ENCODE measurements at places on chromosomes 13 and 19.

- DNase-seq = no peak
Measured at GRCh38 chr13:80988391-80989151, 647.6 kb upstream of the SPRY2 start.

GRCh38 chr19:48350856-48351255 lies 12.9 kb downstream of the TMEM143 start:
- no peak for DNase-seq

- DNase-seq = no peak
Measured at GRCh38 chr13:76043874-76044273, 407.7 kb downstream of the LMO7 start.

- no peak for DNase-seq
Measured at GRCh38 chr19:18660051-18660910, 23.2 kb upstream of the CRTC1 start.

DNA sequence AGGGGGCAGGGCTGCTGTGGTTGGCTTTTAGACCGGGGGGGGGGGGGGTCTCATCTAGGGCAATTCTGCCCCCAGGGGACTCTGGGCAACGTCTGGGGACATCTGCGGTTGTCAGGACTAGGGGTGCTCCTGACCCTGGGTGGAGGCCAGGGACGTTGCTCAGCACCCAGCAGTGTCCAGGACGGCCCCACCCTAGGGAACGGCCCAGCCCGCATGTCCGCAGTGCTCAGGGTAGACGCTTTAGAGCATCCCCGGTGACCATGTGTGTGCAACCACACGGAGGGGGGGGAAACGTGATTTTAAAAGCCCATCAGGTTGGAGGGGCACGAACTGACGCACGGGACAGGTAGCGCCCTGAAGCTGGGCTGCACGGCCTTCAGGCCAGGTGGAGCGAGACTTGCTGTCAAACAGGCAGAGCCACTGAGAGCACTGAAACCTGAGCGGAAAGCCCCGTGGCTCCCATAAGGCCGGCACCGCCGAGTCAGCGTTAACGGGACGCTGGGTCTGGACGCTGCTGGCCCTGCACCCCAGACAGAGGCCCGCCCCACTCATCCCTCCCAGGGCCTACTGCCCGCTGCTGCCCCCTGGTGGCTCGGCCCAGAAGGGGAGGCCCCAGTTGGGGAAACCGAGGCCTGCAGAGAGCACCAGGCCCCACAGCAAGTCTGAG lies 8.3 kb downstream of the CACTIN start:
- no peak for DNase-seq

DNA sequence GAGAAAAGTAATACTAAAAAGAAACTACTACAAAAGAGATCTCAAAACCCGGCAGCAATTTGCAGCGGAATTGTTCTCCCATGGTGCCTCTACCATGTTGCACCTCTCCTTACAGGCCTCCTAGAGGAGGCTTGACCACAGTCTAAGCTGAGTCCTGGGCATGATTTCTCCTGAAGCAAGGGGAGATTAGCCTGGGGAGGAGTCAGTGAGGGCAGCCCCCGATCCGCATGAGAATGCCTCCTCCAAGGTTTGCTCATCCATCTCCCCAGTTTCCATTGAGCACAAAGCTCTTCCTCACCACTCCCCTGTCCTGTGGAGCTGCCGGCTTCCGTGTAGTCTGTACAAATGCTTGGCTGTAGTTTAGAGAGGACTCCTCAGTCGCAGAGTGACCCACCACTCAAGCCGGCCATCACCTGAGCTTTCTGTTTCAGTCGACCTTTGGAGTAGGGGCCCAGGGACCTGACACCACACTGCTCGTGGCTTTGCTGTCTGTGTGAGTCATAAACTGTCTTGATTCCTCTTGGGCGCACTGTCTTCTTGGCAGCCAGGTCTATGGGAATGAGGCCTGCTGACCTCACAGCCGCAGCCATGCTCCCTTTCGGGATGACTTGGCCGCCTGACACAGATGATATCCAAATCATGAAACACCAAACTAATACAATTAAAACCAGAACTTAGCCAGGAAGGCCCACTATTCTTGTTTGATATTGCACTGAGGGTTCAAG lies 72.3 kb downstream of the C1QTNF9 start:
- no peak for DNase-seq

- no peak for DNase-seq
Measured at GRCh38 chr19:22517496-22518411, 95.6 kb upstream of the ZNF98 start.

- DNase-seq = no peak
Measured at GRCh38 chr13:48892053-48892687, 83.5 kb upstream of the FNDC3A start.

GRCh38 chr19:16862826-16863415 lies 25.9 kb upstream of the F2RL3 start:
- no peak for DNase-seq

DNA sequence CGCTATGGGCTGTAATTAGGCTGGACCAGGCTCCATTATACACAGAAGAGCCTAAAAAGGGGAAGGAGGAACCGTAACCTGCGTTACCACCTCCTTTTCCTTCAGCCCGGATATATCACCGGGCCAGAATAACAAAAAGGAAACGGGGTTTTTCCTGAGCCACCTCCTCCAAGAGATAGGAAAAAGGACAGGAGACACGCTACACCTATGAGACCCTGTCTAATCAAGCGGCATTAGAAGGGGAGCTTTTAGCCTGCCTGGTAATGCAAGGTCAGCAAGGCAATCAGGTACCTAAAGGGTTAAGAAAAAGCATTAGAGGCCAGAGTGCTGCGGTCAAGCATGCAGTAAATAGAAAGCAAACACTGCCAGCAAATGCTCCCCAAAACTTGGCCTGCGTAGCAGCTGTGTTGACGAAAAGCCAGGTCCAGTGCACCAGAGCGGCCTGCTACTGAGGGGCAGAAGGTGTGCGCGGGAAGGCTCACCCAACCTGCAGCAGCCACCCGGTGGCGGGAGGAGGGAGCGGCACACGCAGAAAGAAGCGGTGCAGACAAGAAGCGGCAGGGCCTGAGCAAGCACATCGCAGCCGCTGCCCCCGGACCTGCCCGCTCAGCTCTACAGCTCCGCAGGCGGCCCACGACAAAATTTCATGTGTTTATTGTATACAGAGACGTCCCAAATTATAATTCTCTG lies 1466.1 kb downstream of the UQCRFS1 start:
- DNase-seq = no peak

GRCh38 chr13:35850569-35850968 lies 280.6 kb downstream of the DCLK1 start:
- no peak for DNase-seq
